Activated naive CD8-positive, alpha-beta T cell treated with anti-CD3 and anti-CD28 coated beads for 36 hours (primary cell): ENCODE measurements at places on chromosomes 3 and 15. TPM values are rescaled to one million over a fixed set of nuclear protein-coding genes. Genes with fewer than 3 reads are reported as not detected.
A peak's percentile ranks its signal among the peaks of the same experiment; 100 is the strongest.

The C3orf80 gene
- not detected for total RNA-seq

The CEP19 gene
- 5.6 TPM for total RNA-seq

The DNAH12 gene
- 0.08 TPM for total RNA-seq

The BDH1 gene
- total RNA-seq: 63.5 TPM

The TMEM40 gene
- not detected for total RNA-seq

The SLC9C1 gene
- total RNA-seq: not detected

The CCDC51 gene
- total RNA-seq: 29.5 TPM

The ADAMTSL3 gene
- not detected for total RNA-seq

The IQCF5 gene
- not detected for total RNA-seq

- no peak for DNase-seq
Measured at GRCh38 chr3:64816355-64816754, 128.6 kb upstream of the ADAMTS9 start.

GRCh38 chr3:189638276-189639031 is 7.3 kb downstream of the TP63 start:
- DNase-seq: no peak

DNA sequence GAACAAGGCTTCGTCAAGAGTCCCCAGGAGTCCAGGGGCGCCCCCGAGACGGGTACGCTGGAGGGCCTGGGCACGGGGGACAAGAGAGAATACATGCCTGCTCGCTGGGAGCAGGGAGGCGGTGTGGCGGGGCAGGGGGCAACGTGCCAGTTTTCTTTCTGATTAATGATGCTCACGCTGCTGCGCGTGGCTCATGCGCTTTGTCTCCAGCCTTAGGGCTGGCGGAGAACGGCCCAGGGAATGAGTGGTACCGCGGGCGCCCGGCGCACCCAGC is 408 bp upstream of the ARPP21 start:
- DNase-seq: no peak

- no peak for DNase-seq
Measured at GRCh38 chr3:10280177-10280529, 12.6 kb downstream of the GHRL start.

GRCh38 chr3:185253645-185254410 is at the start of gene EHHADH:
EHHADH (minus strand) TSS chr3:185254049; CDS start chr3:185254022, 27 bp downstream.
- DNase-seq: peak; percentile 66

DNA sequence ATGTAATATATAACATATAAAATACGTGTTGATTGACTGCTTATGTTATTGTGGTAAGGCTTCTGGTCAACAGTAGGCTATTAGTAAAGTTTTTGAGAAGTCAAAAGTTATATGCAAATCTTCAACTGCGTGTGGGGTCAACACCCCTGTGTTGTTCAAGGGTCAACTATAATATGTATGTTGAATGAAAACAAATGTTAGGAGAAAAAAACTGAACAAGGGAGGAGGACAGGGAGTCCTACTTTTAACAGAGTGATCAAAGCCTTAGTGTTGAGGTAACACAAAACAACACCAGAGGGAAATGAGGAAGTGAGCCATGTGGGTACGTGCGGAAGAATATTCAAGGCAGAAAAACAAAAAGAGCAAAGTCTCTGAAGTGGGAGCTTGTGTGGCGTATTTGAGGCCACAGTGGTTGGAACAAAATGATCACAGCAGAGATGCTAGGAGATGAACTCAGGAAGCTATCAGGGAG is 62.5 kb downstream of the SFMBT1 start:
- DNase-seq: peak; percentile 77

DNA sequence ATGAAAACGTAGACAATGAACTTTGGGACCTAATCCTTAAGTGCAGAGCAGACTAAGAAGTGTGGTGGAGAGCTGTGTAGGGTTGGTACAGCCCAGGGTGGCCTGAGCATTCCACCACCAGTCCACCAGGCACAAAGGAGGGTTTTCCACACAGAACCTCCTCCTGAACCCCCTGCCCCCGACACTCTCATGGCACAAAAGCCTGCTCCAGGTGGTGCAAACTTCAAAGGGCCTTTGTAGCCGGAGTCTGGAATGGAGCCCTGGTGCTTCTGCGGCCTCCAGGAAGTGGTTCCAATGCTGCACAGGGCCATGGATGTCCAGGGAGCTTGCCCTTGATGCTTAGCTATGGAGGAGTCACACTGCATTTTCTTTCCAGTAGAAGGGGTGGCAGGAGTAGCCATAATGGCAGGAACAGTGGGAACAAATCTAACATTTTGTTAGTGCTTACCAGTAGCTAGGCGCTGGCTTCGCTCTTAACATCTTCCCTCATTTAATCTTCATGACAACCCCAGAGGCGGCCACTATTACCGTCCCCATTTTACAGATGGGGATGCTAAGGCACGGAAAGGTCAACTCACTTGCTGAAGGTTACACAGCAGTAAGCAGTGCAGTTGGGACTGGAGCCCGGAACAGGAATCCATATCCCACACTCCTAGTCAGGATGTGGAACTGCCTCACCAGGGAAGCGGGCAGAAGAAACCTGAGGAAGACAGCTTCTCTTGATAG is 68.6 kb downstream of the LRIG1 start:
- no peak for DNase-seq

DNA sequence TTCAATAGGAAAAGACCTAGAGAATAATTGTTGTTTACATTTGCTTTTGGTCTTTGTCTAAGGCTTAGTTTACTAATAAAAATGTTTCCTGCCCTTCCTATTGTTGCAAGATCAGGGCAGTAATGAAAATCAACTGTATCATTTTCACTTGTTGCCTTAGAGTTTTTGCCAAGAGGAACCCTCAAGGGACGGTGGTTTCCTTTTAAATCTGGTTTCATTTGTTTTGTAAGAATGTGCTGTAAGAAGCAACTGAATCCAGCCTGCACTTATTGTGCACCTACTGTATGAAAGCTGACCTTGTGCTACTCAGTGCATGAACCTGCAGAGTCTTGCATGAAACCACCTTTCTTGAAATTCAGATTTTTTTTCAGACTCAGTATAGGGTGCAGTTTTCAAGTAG is 5.3 kb downstream of the IGF1R start:
- no peak for DNase-seq

DNA sequence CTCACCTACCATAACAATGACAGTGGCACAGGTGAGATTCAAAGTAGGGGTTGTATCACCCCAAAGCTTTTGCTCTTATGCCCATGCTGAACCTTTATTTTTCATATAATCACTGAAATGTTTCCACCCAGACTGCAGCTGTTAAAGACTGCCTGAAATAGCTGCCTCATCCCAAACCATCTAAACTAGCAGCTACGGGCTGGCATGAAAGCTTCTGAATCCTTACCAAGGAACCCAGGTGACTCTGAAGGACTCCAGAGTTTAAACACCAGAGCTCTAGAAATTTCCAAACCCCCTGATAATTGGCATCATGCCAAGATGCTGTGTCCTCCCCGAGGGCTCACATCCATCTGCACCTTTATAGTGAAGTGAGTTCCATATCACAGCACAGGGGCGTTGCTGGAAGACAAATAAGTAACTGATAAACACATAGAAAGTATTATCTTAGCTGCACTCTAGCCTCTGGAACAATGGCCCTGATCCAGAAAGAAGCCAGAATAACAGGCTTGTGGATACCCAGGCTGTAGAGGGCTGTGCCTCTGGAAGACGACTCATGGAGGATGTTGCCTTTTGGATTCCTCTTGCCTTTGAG is 238.9 kb downstream of the CADPS start:
- no peak for DNase-seq

GRCh38 chr3:129058441-129059200 is 2.0 kb upstream of the GP9 start:
- no peak for DNase-seq

DNA sequence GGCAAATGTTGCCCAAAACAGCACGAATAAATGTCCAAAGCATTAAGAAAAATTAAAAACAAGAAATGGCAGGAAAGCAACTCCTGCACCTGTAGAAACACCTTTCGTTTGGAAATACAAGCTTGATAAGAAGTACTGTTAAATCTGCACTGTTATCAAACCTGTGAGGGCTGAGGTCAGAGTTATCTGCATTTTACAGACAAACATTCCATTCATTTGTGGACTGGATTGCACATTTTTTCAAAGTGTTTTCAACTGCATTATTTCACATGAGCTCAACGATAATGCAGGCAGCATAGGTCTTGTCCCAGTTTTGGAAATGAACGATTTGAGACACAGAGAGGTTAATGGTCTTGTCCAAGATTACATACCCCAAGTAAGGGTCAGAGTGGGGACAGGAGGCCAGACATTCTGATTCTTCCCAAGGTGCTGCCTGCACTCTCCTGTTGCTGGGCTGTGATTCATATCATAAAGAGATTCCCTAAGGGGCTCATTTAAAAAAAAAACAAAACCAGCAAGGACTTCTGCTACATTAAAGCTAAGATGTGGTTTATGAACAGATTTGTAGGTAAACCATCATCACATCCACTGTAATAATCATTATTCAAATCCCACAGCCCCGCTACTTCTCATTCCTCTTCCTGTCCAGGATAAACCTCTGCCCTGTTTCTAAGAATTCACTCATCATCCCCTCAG is 13.0 kb downstream of the GUCA1C start:
- no peak for DNase-seq

GRCh38 chr15:98525661-98526001 is 122.7 kb upstream of the IGF1R start:
- no peak for DNase-seq

GRCh38 chr3:51830836-51831385 is 30.5 kb upstream of the IQCF2 start:
- no peak for DNase-seq

DNA sequence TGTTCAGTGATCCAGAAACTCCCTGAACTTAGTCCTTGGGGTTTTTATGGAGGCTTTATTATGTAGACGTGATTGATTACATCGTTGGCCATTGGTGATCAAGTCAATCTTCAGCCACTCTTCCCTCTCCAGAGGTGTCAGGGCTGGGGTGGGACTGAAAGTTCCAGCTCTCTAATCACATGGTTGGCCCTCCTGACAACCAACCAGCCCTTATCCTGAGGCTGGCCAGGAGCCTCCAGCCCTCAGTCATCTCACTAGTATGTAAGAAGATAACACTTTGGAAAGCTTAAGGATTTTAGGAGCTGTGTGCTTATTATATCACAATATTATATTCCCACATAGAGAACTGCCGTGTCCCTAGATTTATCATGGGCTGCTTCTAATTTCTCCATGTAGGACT is 142.3 kb downstream of the VPS8 start:
- DNase-seq: no peak

- no peak for DNase-seq
Measured at GRCh38 chr15:81548365-81549130, 174.5 kb upstream of the TMC3 start.

GRCh38 chr3:190519886-190520285 is 6.0 kb downstream of the IL1RAP start:
- no peak for DNase-seq

GRCh38 chr3:55965776-55966175 is 478.7 kb upstream of the WNT5A start:
- DNase-seq: no peak

GRCh38 chr3:150074277-150074676 is 103.6 kb upstream of the PFN2 start:
- DNase-seq: no peak

- no peak for DNase-seq
Measured at GRCh38 chr3:15656342-15656741, 54.8 kb downstream of the BTD start.

DNA sequence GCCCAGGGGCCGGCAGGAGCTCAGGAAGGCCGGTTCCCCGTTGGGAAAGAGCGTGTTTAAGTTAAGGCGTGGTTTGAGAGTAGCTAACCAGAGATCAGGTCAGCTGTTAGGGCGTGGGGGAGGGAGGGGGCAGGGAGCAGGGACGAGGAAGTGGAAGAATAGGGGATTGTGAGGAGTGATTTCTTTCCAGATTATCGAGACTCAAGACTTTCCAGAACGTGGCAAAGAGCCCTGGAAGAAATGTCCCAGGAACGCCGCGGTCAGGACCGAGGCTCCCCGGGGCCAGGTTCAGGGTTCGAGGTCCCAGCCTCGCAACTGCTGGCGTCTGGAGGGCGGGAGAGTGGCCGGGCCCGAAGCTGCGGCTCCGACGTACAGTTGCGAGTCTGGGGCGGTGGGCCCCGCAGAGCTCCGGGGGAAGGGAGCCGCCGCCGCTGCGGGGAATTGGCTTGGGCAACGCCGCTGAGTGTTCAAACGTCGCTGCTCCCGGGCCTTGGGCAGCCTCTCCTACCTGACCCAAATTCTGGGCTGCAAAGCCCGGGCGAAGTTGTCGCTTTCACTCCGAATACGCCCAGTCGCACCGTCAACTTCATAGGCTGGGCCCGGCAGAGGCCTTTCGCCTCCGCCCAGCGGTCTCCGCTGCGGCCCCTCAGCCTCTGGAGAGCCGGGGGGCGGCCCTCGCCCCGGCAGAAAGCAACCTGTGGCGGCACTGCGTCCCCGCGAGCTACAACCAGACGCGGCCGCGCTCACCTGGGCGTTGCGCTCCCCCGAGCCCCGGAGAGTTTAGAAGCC is 9.5 kb downstream of the ISL2 start:
- no peak for DNase-seq
